ENCODE measurements at places on chromosomes 1 and 21.

GRCh38 chr21:41678016-41678923 is 88.6 kb downstream of the RIPK4 start:
- no peak for DNase-seq

- no peak for DNase-seq
These were observed 19.1 kb downstream of the TMEM51 start for GRCh38 chr1:15172405-15173259.

DNA sequence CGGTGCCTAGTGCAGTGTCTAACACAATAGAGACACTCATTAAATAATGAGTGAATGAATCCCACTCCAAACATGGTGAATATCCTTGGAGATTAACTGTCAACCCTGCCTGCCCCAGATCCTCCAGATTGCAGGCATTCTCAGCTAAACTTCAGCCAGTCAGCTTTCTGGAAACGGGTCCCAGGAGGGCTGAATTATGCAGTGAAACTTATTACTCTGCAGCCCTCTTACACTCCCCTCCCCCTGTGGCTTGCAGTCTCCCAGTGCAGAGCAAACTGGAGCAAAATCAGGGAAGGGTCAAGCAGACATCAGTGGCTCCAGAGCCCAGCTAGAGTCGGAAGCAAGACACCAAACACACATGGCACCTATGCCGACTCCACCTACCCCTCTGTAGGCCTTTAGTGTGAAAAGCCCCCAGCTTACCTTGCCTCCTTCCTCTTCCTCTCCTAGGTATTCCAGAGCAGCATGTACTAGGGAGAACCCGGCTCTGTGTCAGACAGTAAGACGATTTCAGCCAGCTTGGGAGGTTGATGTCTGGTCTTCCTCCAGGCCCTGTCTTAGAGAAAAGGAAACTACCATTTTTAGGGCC is 6.5 kb upstream of the RGS16 start:
- DNase-seq, result no peak

DNA sequence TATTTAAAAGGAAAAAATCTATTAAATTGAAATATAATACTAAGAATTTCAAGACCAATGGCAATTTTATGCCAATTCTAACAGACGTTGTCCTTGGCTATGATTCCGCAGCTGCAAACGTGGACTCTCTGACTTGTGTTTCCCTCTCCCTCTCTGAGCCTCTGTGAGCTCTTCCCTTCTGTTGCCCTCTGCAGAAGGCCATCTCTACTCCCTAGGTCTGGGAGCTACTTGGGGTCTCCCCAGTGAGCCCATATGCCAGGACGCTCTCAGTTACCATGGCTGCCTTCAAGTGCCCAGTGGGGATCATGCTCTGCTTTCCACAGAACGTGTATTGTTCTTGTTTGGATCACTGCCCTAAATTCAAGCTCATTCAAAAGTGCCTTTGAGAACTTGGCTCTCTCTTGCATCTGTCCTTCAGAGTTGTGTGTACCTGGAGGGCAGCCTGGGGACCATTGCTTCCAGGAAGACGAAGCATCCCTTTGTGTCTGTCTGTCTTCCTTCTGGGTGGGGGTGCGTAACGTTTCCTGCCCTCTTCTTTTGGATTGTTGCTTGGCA is 97.5 kb upstream of the TSPAN2 start:
- DNase-seq, result no peak

DNA sequence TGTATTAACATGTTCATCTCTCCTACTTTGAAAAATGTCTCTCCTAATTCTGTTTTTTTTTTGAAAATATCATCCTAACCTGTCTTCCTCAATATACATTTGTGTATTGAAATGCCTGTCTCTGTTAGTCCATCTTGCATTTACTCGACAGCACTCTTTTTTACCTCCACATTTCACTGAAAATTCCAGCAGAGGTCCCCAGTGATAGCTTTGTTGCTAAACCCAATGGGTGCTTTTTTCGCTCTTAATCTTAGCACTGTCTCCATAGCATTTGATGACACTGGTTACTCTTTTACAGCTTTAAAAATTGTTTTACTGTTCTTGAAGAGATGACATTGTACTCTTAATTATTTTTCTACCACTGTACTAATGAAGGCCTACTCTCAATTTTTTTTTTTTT is 10.8 kb downstream of the OSBPL9 start:
- DNase-seq, result no peak

GRCh38 chr1:41537788-41538351 is 53.4 kb upstream of the EDN2 start:
- peak; percentile 56 for DNase-seq

GRCh38 chr1:239817276-239817675 is 274.4 kb upstream of the FMN2 start:
- DNase-seq, result no peak

DNA sequence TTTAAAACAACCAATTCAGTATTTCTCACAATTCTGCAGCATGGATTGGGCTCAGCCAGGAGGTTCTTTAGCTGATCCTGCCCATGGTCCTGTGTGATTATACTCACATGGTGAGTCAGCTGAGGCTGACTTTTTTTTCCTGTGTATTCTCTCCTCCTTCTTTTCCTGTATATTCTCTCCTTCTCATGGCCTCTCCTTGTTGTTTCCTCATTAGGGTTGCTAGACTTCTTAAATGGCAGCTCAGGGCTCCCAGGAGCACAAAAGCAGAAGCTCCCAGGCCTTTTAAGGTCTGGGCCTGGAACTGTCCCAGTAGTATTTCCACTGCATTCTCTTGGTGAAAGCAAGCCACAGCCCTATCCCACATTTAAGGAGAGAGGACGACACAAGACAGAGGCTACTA is 26.8 kb downstream of the VANGL1 start:
- DNase-seq, result no peak

- no peak for DNase-seq
These were observed 12.2 kb downstream of the AMY1C start for GRCh38 chr1:103761896-103762295.

GRCh38 chr1:43722810-43723209 is 15.5 kb downstream of the ST3GAL3 start:
- DNase-seq, result no peak
